ENCODE measurements at places on chromosomes 5 and 9.

DNA sequence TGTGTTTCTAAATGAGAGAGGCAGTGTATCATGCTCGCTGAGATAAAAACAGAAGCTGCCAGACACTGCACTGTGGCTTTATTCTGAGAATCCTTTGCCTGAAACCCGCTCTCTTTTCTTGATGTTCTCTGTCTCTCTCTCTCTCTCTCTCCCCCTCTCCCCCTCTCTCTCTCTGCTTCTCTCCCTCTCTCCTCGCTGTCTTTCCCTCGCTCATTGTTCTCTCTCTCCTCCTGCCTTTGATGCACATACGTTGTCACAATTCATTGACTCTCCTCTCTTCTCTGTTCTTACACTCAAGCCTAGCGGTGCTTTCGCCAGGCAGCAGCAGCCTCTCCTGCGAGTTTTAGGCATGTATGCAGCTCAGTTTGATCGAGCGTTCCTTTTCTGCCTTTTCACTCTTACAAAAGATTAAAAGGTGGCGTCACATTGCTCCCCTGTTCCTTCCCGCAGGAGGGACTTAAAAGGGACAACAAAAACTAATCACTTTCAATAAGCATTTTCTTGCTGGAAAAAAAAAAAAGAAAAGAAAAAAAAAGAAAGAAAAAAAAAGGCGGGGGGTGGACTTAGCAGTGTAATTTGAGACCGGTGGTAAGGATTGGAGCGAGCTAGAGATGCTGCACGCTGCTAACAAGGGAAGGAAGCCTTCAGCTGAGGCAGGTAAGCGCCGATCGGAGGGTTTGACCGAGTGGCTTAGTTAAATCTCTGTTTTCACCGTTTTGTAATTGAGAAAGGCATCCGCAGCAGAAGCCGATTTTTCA is 717.9 kb upstream of the WWC1 start:
- DNase-seq = no peak

GRCh38 chr5:8730194-8730593 is 815.7 kb downstream of the SEMA5A start:
- no peak for DNase-seq

DNA sequence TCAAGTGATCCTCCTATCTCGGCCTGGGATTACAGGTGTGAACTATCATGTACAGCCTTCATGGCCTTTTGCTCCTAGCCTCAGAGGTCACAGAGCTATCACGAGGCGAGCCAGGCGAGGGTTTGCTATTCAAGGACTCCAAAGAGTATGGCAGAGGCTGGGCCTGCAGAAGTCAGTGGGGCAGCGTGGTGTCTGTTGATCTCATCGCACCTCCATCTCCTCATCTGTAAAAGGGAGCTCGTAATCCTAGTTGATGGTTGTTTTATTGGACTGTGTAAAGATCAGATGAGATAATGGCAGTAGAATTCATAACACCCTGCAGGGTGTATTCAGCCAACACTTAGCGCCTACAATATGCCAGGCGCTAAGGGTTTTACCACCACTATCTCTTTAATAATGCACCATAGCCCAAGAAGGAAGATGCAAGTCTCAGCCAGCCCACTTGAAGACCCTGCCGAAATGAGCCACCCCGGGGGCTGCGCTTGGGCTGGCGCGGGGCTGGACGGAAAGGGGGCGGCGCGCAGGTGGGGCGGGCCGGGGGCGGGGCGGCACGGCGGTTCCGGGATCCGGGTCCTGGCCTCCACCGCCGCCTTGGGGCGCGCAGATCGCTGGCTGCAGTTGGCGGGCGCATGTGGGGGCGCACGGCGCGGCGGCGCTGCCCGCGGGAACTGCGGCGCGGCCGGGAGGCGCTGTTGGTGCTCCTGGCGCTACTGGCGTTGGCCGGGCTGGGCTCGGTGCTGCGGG is at the start of gene GALNT12:
Gene GALNT12, plus strand, starts transcription at position 601 of the 744 bp plus-strand sequence. Its CDS starts 29 bp downstream, at position 630.
- peak; percentile 69 for DNase-seq

DNA sequence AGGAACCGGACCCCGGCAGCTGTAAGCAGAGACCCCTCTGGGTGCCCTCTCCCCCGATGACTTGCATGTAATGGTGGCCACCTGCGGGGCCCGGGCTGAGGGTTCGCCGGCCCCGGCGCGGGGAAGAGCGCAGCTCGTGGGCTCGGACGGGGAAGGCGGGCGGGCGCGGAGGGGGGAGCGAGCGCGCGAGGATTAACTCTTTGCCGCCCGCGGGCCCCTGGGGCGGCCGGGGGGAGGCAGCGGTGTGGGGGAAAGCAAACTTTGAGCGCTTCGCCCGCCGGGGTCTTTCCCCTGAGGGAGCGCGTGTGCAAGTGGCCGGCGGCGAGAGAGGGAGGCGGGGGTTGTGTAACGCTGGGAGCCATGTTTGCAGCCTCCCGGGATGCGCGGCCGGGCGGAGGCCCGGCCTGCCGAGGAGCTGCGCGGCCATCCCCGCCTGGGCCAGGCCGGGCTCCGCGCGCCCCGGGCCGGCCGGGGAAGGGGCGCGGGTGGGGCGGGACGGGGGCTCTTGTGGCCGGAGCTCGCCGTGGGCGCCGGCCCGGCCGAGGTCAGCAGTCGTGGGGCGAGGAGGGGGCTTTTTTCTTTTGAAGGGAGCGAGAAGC is 547 bp downstream of the ANP32B start:
- peak; percentile 80 for DNase-seq

DNA sequence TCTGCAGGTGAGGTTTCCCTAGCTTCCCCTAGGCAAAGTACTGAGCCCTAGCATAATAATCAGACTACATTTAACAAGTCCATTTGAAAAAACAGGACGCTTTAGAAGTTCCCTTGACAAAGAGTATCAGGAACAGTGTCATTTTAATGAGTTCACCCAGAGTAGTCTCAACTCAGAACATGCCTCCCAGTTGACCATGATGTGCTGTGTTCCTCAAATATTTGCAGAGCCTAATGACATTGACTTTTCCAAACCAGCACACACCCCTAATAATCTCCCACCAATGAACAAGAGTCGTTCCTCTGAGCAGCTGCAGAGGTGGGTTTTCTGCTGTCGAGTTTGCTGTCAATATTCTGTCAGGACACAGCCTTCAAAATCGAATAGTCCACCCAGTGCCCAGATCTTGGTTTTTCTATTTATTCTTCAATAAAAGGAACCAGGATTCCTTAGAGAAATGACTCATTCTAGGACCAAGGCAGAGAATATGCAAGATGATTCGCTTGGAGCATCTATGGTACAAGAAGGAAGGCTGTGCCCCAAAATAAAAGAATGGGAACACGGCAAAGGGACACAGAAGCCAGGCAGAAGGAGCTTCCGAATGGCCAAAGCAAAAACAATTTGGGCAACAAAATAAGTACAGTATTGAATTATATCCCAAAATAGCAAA is 57.6 kb downstream of the OTULIN start:
- no peak for DNase-seq

GRCh38 chr5:162288647-162289296 is 221.2 kb downstream of the GABRG2 start:
- no peak for DNase-seq

DNA sequence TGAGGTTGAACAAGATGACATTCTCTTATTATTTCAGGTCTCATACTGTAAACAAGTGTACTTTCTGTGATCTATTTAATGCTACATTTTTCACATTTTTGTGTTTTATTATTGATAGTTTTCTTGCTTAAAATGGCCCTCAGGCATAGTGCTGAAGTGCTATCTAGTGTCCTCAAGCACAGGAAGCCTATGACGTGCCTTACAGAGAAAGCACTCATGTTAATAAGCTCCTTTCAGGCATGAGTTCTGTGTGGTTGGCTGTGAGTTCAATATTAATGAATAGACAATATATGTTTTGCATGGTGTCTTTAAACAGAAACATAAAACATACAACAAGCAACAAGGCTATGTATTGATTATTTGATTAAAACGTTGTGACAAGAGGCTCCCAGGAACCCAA is 450.1 kb downstream of the PLK2 start:
- no peak for DNase-seq

- no peak for DNase-seq
Measured at GRCh38 chr5:130183115-130183514, 278.9 kb downstream of the CHSY3 start.
